ENCODE measurements at places on chromosomes 6 and 20.

GRCh38 chr20:63980317-63980805, 571 bp upstream of the PRPF6 start:
- no peak for DNase-seq

DNA sequence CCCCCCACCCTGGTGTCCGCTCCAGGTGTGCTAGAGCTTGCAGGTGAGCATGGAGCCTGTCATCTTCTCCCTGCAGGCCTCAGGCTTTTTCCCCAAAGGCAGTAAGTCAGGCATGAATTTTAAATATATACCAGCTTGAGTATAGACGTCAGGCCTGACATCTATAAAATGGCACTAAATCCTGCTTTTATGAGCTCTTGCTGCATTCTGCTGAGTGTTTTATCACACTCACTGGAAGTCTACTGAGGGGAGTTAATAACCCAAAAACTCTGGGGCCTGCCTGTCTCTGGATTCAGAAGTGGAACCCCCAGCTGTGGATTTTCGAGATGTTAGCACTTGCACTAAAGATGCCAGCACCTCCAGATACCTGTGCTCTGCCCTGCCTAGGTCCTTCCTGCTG, 133.4 kb upstream of the TOP1 start:
- no peak for DNase-seq

DNA sequence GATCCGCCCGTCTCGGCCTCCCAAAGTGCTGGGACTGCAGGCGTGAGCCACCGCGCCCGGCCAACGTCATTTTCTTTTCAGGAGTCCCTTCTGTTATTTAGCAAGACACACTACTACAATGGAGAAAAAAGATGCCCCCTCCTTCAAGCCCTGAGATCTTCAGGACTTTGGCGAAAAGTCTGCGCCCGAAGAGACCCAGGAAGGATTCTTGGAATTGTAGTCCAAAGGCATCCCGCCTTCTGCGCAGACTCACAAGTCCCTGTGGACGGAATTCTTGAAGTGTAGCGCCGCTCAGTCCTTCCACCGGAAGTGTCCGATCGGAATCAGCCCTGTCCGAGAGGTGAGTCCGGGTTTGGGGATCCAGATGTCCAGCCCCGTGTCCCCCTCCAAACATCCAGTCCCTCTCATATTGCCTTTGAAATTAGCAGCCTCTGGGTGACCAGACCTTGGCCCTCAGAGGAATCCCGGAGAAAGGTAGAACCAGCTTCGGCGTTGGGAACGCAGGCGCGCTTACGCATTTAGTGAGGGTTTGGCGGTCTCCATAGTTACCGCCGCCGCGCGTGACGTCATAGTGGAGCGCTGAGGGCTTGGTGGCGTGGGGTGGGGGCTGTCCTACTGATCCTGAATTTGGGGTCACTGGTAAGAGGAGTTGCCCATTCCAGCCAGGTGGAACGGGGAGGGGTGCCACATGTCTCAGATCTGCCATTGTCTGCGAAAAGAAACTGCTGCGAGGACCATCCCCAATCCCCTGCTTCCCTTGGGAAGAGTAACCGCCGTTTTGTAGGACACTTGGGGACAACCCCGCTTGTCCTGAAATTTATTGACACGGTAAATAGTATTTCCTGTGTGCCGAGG, 490 bp downstream of the ZNF165 start:
- DNase-seq: peak; percentile 98

DNA sequence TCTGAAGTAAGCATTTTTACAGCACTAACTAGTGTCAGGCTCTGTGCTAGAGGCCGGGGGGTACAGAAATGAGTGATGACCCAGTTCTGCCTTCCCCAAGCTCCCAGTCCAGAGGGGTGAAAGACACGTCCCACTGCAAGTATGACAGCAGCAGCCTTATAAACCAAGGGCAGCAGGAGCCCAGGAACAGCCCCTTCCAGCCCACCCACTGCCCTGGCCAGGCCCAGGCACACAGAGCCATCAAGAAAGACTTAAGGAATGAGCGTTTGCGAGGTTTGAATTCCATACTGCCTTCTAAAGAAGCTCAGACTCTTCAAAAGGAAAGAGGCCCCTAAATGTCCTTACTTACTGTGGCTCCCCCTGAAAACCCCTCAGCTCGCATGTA, 10.0 kb downstream of the TRERF1 start:
- DNase-seq: no peak

GRCh38 chr20:57060407-57061050, 205.9 kb downstream of the BMP7 start:
- no peak for DNase-seq

DNA sequence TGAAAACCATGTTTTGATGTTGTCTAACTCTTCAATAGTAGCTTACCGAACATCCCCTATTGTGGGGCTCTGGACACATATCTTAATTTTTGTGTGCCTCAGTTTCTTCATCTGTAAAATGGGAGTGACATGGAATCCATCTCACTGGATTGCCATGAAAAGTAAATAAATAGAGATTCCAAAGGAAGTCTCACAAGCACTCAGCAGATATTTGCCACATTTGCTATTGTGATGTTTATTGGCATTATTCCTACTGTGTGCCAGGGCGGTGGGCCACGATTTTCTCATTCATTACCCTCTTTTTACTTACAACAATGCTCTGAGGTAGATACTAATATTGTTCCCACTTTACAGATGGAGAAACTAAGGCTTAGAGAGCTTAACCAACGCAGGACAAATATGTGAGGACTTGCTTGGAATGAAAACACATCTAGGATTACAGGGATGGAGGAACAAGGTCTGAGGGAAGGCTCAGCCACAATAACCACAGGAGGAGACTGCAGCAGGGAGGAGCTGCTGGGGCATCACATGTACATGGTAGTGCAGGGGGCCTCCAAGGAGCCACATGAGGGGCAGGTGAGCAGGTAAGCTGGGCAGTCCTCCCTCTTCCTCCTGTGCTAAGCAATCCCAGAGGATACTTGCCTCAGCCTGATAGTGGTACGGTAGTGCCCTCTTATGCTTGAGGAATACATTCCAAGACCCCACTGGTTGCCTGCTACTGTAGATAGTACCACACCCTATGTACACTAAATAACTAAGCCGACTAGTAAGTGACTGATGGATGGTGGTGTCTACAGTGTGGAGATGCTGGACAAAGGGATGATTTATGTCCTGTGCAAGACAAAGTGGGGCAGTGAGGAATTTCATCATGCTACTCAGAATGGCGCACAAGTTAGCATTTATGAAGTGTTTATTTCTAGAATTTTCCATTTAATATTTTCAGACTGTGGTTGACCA, 176.9 kb downstream of the FOXA2 start:
- no peak for DNase-seq

- peak; percentile 81 for DNase-seq
These were observed 5.8 kb upstream of the BFSP1 start for GRCh38 chr20:17536944-17537444.

- peak; percentile 23 for DNase-seq
These were observed 398.0 kb downstream of the CDKAL1 start for GRCh38 chr6:20932284-20932683.

GRCh38 chr6:150231525-150231850, 88.6 kb downstream of the PPP1R14C start:
- peak; percentile 51 for DNase-seq

DNA sequence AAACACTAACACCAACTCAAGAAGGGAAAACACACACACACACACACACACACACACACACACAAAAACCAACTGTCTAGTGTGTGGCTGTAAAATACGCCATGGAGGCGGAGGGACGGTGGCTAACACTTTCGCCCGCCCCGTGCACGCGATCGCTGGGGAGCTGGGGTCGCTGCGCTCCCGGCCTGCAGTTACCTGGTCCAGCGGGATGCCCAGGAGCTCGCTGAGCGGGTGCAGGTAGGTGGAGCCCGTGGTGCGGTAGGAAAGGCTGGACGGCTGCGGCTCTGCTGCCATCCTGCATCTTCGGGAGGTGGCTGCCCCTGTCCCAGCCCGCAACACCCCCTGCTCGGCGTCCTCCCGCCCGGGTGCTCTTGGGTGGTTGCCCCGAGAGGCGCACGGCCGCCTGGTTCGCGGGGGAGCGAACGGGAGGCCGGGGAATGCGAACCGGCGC, 303 bp downstream of the MBOAT1 start:
- DNase-seq: peak; percentile 45

- DNase-seq: no peak
These were observed 257.9 kb downstream of the SMOC2 start for GRCh38 chr6:168698923-168699322.

DNA sequence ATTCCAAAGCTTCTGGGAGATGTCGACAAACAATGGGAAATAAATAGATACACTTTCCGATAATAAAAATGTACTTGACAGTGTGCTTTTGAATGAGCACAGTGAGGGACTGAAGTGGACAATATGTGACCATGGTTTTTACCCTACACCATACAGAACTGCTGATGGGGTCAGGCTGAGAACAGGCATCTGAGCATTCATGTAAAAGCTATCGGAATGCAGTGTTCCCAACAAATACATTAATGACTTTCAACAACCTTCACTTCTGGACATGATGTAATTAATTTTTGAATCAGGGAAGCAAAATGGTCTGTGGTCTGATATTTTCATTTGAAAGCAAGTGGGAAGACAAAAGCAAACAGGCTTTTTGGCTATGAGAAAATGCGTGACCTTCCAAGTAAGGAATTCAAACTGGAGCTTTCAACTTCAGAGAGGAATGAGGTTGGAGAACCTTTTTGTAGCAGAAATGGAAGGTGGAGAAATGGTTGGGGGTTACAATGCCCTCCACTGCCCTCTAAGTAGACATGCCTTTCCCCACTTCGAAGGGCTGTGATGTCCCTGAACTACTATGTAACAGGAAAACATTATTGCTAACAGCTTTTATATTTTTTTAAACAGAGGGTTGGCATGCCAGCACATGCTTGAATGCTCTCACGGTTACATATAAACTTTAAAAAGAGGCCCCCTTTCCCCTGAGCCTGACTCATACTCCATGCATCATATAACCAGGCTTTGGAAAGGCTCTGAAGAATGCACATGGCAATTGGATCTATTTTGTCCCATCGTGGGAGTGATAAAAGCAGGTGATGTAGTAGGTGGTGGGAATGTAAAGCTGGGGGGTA, 203.5 kb upstream of the CITED2 start:
- DNase-seq: peak; percentile 89

DNA sequence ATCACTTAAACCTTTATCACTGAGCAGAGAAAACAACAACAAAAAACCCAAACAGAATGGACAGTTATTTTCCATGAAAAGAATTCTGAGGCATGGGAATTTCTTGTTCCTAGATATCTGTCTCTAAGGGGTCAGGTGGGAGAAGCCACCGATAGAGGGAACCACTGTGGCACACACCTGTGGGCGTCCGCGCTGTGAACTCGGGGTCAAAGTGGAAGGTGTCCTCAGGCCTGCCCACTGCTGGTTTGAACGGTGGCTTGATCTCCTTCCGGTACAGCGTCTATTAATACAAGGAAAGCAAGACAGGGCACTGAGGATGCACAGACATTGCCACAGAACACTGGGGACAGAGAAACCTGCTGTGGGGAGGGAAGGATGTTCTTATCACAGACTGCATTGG, 76.5 kb upstream of the MPC1 start:
- DNase-seq: no peak

- DNase-seq: no peak
These were observed 32.4 kb downstream of the JPH2 start for GRCh38 chr20:44154521-44155001.
